Stomach (tissue), 19 donors: ENCODE measurements at places on chromosomes 5 and 9. TPM values are rescaled to one million over a fixed set of nuclear protein-coding genes. Genes with fewer than 3 reads are reported as not detected.

The SPEF2 gene
- 1.7 TPM for polyA plus RNA-seq

DNA sequence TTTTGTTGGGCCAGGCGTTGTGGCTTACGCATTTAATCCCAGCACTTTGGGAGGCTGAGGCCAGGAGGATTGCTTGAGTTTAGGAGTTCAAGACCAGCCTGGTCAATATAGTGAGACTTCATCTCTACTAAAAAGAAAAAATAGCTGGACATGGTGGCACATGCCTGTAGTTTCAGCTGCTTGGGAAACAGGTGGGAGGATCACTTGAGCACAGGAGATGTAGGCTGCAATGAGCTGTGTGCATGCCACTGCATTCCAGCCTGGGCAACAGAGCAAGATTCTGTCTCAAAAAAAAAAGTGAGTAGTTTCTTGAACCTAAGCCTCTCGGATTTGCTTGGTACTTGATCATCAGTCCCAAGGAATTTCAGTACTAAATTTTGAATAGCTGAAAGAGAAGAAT, 26.9 kb downstream of the G3BP1 start:
- H3K36me3 ChIP-seq = peaks cover 100% of the 10 kb centered on the region
- H3K4me1 ChIP-seq = peaks cover 12% of the 10 kb centered on the region
- DNase-seq = no peak
- H3K27ac ChIP-seq = no peak overlapping the region
- no peaks in the 10 kb centered on the region for H3K27me3 ChIP-seq

DNA sequence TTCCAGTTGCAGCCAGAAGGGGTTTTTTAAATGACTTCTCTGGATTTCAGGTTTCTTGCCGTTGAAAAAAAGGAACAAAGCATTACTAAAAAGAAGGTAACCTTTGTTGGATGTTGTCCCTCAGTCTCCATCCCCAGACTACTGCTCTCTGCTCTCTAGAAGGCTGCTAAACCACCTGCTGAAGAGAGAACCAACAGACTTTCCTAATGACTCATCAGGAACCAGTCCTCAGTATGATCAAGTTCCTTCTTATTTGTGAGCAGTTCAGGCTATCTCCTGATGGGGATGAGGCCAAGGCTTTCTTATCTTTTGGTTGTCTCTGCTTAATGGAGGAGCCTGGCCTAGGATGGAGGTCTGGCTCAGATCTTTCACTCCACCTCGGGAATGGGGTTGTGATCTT, 4.1 kb downstream of the KIF4B start:
- no peak overlapping the region for H3K4me3 ChIP-seq
- H3K27ac ChIP-seq = no peak overlapping the region
- H3K27me3 ChIP-seq = no peaks in the 10 kb centered on the region

The MARVELD2 gene
- polyA plus RNA-seq = 3.7 TPM

DNA sequence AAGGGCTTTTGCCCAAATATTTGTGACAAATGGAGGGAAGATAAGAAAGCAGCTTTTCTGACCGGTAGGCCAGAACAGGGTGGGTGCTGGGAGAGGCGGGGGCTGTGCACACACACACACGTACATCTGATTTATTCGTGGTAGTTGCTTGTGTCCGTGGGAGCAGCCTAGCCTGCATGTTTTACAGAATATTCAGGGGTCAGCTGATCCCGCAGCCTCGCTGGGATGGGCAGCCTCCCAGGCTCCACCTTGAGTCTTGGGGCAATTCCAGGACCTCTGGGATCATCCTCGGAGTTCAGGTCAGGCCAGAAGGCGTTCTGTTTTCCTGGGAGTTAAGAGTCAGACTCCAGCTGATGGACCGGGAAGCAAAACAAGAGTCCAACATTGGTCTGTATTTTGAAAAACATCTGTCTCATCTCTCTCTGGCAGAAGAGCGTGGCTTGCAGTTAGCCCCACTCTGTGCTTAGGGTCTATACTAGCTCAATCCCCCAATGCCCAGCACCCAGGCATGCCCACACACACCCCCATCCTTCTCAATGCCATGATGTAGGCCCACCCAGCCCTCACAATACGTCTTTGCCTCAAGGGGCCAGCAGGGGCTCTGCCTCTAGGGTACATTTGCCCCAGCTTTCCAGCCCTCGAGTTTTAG, 210.6 kb downstream of the GOLPH3 start:
- H3K27ac ChIP-seq = peak overlapping the region; percentile 26
- H3K4me3 ChIP-seq = no peak overlapping the region
- no peaks in the 10 kb centered on the region for H3K27me3 ChIP-seq
- H3K4me1 ChIP-seq = peaks cover 20% of the 10 kb centered on the region
- no peaks in the 10 kb centered on the region for H3K36me3 ChIP-seq

DNA sequence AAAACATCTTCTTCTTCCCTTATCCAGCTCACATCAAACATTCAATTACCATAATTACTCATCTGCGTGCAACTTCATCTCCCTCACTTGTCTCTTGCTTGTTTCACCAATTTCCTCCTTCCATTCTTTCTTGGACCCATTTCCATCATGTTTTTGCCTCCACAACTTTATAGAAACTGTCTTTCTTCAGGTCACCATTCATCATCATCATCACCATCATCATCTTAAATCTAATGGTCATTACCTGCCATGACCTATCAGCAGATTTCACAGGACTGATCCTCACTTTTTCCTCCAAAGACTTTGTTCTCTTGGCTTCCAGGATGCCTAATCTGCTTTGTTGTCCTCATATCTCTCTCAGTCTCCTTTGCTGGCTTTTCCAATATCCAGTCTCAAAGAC, 495.6 kb downstream of the DNAH5 start:
- H3K27ac ChIP-seq = no peak overlapping the region
- no peaks in the 10 kb centered on the region for H3K4me1 ChIP-seq
- no peaks in the 10 kb centered on the region for H3K36me3 ChIP-seq
- H3K4me3 ChIP-seq = no peak overlapping the region
- DNase-seq = no peak

The ADRA1B gene
- polyA plus RNA-seq = 0.18 TPM

The MRPL36 gene
- polyA plus RNA-seq = 67.4 TPM

- H3K4me3 ChIP-seq = no peak overlapping the region
- no peaks in the 10 kb centered on the region for H3K27me3 ChIP-seq
- no peak overlapping the region for H3K27ac ChIP-seq
- DNase-seq = no peak
Measured at GRCh38 chr9:78150312-78150982, 85.4 kb upstream of the CEP78 start.

The SPINK7 gene
- 55.8 TPM for polyA plus RNA-seq

DNA sequence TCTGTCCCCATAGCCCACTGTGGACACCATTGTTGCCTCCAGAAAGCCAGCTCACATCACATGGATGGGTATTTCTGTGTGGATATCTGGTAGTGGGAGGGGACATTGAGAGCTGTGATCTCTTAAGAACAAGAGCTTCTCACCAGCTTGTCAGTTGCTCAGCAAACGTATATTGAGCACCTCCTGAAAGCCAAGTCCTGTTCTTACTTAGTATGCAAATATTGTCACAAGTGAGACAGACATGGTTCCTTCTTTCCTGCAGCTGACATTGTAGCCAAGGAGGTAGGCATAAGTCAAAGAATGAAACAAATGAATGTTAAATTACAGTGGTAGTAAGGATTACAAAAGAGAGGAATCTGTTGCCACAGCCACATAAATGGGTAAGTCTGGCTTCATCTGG, 3.8 kb downstream of the TCOF1 start:
- no peak overlapping the region for H3K4me3 ChIP-seq
- H3K27me3 ChIP-seq = no peaks in the 10 kb centered on the region
- H3K4me1 ChIP-seq = peaks cover 31% of the 10 kb centered on the region
- DNase-seq = no peak
- no peak overlapping the region for H3K27ac ChIP-seq

The PCDHGB2 gene
- not detected for polyA plus RNA-seq

GRCh38 chr9:114121227-114122135, 22.4 kb upstream of the KIF12 start:
- H3K4me3 ChIP-seq = no peak overlapping the region
- no peak overlapping the region for H3K27ac ChIP-seq
- H3K36me3 ChIP-seq = no peaks in the 10 kb centered on the region
- H3K27me3 ChIP-seq = no peaks in the 10 kb centered on the region
- no peak for DNase-seq

DNA sequence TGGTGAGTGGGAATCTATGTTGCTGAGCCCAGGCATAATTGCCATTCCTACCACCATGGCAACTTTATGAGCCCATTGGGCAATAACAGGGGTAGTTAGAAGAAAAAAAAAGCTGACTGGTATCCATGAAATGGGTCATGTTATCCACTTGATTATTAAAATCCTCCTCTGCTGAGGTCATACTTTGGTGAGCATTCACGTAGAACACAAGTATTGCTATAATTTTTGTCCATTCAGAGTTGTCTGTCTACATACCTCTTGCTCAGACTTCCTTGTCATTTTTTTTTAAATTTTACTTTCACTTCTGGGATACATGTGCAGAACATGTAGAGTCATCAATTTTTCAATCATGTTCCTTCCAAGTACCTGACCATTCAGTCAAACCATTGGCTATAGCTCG, 780.8 kb upstream of the ARRDC3 start:
- DNase-seq = no peak
- H3K4me3 ChIP-seq = no peak overlapping the region
- no peaks in the 10 kb centered on the region for H3K36me3 ChIP-seq
- no peaks in the 10 kb centered on the region for H3K27me3 ChIP-seq
- H3K27ac ChIP-seq = no peak overlapping the region

The IL11RA gene
- polyA plus RNA-seq = 4.4 TPM

- no peaks in the 10 kb centered on the region for H3K27me3 ChIP-seq
- no peak for DNase-seq
- H3K27ac ChIP-seq = no peak overlapping the region
Measured at GRCh38 chr9:3036333-3036700, 192.4 kb upstream of the PUM3 start.

GRCh38 chr9:108864446-108864845, 2.4 kb downstream of the ACTL7A start:
- peaks cover 22% of the 10 kb centered on the region for H3K36me3 ChIP-seq
- no peaks in the 10 kb centered on the region for H3K4me1 ChIP-seq
- H3K4me3 ChIP-seq = no peak overlapping the region
- no peaks in the 10 kb centered on the region for H3K27me3 ChIP-seq

DNA sequence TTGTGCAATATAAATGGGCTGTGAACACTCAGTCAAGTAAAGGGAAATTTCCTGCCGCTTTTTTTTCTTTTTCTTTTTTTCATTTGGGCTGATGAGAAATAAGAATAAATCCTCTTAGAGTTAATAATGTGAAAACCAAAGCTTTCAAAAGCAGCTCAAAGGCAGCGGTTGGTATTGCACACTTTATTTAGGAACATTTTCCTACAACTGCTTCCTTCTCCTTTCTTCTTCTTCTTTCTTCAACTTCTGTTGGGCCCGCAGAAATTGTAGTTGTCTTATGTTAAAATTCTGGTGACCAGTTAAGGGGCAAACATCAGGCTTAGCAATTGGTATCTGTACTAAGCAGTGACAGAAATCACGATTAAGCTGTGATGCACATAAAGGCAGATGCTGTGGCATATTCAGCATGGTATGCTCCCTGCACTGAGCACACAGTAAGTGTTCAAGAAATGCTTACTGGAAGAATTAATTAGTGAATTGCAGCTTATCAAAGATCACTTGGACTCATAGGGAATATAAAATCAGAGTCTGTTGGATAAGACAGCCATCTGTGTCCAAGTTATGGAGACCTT, 85.4 kb downstream of the ANKRD55 start:
- no peaks in the 10 kb centered on the region for H3K27me3 ChIP-seq
- no peak overlapping the region for H3K4me3 ChIP-seq

- H3K27me3 ChIP-seq = no peaks in the 10 kb centered on the region
- H3K4me3 ChIP-seq = no peak overlapping the region
- H3K4me1 ChIP-seq = peaks cover 22% of the 10 kb centered on the region
- no peak overlapping the region for H3K27ac ChIP-seq
- DNase-seq = no peak
Measured at GRCh38 chr5:133962131-133962530, 6.3 kb downstream of the C5orf15 start.

DNA sequence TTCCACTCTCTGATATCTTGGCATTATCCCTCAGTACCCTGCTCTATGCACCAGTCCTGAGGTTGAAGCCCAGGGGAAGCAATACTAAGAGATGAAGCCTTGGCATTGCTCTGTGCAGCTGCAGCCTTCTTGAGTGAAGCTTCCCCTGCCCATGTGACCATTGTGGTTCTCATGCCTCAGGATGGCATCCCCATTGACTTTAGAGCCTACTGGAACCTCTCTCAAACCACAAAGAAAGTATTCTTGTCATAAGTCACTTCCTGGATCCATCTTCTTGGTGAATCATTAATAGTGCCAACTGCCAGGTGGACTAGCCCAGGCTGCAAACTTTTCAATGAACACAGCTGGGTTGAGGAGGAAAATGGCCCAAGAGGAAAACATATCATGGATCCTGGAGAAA, 283.9 kb upstream of the RFX3 start:
- H3K36me3 ChIP-seq = no peaks in the 10 kb centered on the region
- no peak for DNase-seq
- H3K4me1 ChIP-seq = no peaks in the 10 kb centered on the region

GRCh38 chr9:134065612-134066419, 2.0 kb downstream of the BRD3 start:
- peak overlapping the region; percentile 100 for H3K27ac ChIP-seq
- H3K27me3 ChIP-seq = no peaks in the 10 kb centered on the region
- H3K4me3 ChIP-seq = peak overlapping the region; percentile 92
- H3K4me1 ChIP-seq = peaks cover 66% of the 10 kb centered on the region
- peak; percentile 60 for DNase-seq
- H3K36me3 ChIP-seq = no peaks in the 10 kb centered on the region

DNA sequence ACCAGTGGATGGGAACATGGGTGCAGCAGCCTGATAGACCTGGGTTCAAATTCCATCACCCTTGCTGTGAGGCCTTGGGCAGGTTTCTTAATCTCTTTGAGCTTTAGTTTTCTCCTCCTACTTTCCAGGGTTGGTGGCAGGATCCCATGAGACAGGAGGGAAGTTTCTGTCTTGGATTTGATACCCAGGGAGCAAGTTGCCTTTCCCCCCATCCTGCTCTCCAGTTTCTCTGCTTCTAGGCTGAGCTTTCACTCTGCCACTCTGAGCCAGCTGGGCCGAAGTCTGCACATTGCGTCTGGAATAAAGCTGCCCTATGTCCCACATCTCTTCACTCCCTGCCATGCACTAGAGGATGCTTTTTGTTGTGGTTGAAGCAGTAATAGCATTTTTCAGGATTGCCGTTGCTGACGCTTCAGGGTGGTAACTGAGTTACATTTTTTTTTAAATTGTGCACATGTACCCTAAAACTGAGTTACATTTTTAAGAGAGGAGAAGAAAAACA, 40.5 kb upstream of the ANGPTL2 start:
- no peaks in the 10 kb centered on the region for H3K27me3 ChIP-seq
- no peaks in the 10 kb centered on the region for H3K4me1 ChIP-seq
- no peak overlapping the region for H3K4me3 ChIP-seq

The DDX4 gene
- polyA plus RNA-seq = not detected
